ENCODE measurements at places on chromosomes 5 and 9.

- DNase-seq = no peak
Measured at GRCh38 chr9:70080481-70081119, 37.0 kb downstream of the MAMDC2 start.

DNA sequence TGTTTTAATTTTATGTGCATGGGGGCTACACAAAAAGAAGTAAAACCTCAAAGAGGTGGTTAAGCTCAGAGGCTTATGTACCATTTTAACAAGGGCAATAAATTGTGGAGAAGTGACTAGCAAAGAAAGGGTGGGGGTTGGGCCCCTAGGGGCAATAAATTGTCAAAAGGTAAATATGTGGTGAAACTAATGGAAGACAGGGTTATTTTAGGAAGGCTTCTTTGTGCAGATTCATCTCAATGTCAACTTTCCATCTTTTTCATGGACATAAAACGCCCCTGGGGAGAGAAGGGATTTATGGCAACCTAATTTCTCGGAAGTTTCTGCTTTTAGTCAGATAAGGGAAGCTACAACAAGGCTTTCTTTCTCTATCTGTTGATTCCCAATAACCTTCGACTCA, 42.5 kb upstream of the GOLM1 start:
- DNase-seq = no peak

DNA sequence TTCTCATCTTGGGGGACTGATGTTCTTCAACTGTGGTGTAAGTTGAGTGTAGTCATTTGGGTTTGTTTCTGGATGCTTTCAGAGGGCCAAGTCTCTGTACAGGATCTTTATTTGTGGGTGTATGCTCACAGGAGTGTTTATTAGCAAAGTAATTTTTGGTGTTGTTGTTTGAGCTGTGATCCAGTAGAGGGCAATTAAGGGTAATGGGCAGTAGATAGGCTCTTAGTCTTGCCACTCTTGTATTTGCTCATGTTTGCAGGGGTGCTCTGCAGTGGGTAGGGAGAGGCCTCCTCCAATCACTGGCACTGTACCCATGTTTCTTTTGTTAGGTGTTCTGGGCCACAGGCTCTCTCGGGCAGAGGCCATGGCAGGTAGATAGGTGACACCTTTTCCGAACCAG, 45.9 kb upstream of the ITGA2 start:
- no peak for DNase-seq

DNA sequence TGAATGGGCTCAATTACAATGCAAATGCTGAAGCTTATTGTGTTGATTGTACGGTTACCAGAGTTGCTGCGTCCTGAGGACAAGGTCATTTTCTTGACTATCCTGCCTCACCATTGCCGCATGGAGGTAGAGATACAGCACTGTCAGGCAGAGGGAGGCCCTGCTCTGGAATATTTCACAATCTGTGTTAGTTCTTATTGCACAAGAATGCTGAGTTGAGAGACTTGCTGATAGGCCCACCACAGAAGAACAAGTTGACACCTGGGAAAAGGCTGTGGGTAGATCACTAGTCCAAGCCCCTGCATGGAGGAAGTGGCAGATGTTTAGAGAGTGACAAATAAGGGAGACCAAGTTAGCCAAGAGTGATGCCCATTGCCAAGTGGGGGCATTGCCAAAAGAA, 344.5 kb upstream of the ITGA1 start:
- no peak for DNase-seq

- DNase-seq = no peak
Measured at GRCh38 chr9:126395439-126396212, 69.0 kb downstream of the MVB12B start.

GRCh38 chr5:178234750-178235587, 2.4 kb upstream of the PHYKPL start:
- DNase-seq = peak; percentile 62

- DNase-seq = no peak
Measured at GRCh38 chr9:129854588-129855110, 19.4 kb downstream of the USP20 start.

GRCh38 chr9:16527573-16527972, 342.9 kb downstream of the BNC2 start:
- DNase-seq = no peak

DNA sequence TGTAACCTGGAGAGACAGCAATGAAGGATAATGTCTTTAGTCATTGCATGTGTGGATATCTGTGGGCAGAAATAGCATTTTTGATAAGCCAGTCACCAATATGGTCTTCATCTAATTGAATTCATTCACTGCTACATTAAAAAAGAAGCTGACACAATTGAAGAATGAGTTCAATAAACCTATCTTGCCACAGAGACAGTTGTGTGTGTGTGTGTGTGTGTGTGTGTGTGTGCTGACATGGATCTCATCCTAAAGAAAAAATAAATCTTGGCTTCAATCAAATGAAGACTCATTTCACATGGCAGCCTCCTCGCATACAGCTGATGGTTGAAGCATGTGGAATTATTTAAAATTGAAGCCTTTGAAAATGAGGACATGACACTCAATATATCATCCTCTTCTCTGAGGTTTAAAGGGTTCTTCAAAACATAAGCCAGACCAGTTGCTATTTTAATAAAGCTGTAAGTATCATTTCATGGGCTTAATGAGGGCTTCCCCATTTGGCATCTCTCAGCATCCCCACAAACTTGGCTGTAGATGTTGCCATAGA, 118.5 kb upstream of the PTPN3 start:
- no peak for DNase-seq

GRCh38 chr9:100581081-100581480, 3.2 kb downstream of the CAVIN4 start:
- no peak for DNase-seq

DNA sequence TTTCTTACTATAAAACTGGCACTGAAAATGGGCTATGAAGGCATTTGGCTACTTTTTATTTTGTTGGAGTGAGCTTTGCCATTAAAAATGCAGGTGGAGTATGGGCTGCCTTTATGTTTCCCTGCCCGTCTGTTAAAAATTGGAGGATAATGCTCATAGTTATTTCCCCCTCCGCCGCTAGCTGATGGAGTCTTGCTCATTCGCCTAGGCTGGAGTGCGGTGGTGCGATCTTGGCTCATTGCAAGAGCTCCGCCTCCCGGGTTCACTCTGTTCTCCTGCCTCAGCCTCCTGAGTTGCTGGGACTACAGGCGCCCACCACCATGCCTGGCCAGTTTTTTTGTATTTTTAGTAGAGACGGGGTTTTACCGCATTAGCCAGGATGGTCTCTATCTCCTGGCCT, 8.6 kb downstream of the G3BP1 start:
- no peak for DNase-seq

GRCh38 chr5:51201708-51202107, 181.5 kb upstream of the ISL1 start:
- DNase-seq = no peak

DNA sequence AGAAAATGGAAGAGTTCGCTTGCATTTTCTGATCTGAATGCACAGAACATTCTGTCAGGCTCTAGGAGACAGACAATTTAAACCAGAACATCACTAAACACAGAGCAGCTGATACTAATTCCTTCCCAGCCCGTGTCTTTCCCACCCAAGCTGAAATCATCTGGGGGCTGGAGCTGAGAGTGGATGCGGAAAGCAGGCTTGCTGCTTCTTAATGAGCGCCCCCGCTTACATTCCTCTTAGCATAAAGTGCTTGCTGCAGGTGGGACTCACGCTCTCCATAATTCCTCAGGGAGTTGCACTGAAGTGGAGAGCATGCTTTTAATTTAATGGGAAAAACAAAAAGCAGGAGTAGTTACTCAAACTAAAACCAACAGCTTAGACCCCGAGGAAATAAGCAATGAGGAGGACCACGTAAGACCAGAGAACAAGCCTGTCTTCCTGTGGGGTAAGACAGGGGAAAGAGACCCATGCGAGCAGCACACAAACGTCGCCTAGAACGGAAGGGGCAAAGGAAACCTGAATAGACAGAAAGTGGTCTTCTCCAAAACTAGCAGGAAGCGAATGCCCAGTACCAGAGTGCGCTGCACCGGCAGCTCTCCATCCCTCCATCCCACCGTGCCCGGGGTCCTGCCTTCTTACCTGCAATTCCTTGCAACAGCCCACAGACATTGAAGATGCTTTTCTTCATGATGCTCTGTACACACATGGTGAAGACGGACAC, 139.3 kb downstream of the LHFPL2 start:
- DNase-seq = no peak

DNA sequence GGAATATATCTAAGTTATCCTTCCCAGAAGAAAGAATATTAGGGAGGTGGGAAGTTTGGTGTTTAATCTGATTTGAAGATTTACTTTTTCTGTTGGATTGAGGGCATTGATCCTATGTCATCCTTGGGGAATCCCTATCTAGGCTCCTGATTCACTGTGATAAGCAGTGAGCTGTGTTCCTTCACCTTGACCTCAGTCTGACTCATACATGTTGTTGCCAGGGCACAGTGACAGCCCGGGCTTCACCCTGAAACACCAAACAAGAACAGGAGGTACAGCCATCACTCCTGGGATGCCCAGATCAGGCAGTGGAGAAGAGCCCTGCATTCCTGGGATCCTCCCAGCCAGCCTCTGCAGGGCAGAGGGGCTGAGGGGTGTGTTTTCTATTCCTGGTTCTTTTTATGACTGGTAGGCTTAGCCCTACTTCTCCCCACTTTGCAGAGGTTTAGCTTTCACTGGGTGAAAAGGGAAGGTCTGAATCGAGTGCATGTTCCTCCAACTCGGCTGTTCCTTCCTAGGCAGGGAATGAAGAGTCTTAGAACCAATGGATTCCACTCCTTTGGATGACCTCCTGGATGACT, 3.1 kb upstream of the FAM53C start:
- DNase-seq = no peak

- no peak for DNase-seq
Measured at GRCh38 chr5:109946610-109947009, 256.9 kb downstream of the MAN2A1 start.

DNA sequence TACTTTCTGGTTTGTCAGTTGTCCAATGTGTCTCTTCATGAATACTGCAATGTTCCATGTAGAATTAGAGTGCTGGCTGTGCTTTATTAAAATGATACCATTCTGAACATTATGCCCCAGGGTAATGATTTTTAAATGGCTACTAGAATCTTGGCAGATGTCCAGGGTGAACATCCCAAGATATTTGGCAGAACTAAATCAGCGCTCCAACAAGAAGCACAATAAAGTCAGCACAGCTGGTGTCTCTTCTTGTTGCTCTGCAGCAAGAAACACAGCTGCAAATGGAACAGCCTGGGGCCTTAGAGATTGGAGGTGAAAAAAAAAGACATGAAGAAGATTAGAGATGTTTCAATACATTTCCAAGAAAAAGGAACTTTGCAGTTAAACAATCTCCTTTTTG, 248.3 kb downstream of the CDH18 start:
- DNase-seq = no peak

DNA sequence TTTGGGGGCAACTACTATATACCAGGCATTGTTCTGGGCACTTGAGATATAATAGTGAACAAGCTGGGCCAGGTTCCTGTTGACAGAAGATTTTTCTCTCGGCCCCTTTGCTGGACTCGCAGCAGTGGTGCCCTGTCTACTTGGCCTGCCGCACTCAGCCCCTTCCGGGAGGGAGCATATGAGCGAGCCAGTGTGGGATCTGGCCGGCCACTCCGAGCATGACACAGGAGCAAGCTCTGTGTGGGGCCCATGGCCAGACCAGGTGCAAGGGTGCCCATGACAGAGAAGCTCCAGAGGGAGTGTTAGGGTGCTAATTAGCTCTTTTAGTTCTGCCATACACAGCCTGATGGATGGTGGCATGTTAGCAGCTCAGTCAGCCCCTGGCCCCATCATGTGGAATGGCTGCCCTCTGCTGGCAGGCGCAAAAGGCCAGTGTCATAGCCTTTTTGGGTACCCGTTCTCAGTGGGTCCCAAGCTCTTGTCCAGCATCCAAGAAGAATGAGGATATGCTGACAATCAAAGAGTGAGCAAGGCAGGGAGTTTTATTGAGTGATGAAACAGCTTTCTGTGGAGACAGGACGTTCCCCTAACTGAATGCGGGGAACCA, 9.3 kb upstream of the KIF4B start:
- DNase-seq = no peak

- DNase-seq = no peak
Measured at GRCh38 chr5:134600600-134600999, 32.0 kb downstream of the SAR1B start.

DNA sequence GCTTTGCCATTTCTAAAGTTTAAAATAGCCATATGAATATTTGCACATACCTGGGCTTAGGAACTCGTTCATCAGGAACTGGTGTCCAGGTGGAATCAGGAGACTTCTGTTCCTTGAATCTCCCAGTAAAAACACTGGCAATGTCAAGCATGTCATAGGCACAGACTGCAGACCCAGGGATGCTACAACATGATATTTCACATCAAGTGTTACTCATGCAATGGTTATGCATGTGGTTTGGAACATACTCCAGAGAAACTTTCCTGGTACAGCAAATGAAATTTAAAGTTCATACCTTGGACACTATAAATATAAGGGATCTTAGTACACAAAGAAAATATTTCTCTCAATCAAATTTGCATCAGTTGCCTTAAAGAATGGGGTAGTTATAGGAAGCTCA, 92.2 kb downstream of the SEMA6A start:
- DNase-seq = no peak

DNA sequence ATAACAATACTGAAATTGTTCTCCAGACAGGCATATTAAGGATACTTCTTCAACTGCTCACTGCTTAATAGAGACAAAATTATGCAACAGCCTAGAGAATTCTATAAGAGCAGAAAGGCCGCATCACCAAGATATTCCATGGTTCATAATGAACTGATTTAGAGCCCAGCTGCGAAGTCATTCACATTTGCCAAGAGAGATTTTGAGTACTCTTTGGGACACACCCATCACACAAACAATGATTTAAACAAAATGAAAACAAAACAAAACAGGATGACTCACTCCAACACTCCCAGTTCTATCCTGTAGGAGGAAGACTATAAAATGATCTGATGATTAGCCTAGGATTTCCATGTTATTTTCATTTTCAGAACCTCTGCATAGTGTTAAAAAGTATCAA, 145.7 kb upstream of the GNA14 start:
- DNase-seq = no peak

GRCh38 chr5:169296419-169297143, 4.4 kb downstream of the SLIT3 start:
- no peak for DNase-seq

DNA sequence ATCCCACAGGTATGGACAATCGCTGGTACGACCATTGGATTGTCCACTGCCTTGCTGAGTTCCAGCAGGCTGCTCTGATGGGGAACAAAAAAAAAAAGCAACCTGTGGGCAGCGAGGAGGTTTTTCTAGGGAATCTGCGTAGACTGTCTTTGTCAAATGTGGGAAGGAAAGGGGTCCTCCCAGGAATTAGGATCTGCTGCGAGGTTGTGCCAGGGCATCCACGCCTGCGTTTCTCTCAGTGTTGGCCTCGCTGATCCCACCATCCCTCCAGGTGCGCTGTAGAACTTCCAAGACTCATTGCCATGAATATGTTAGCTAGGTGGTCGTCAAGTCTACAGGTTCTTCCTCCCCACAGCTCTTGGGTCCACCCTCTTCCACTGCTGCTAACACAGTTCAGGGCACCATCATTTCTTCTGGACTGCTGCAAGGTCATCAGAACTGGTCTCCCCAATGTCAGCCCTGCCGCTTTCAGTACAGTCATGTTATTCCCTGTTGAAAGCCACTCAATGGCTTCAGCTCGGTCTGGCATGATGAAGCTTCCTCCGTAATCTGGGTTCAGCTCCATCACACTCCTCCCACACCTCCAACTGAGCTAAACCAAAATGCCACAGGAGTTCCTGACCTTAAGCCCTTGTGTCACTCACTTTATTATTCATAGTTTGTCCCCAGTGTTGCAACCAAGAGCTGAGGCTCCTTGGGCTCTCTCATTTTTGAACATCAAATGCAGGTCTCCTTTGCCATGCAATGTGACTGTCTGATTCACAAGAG, 79.5 kb upstream of the DMRT1 start:
- DNase-seq = no peak

Data from activated CD4-positive, alpha-beta T cell treated with anti-CD3 and anti-CD28 coated beads for 1 hour (primary cell).